HT-29 (cell line): ENCODE measurements at places on chromosomes 7 and 10. TPM values are rescaled to one million over a fixed set of nuclear protein-coding genes. Genes with fewer than 3 reads are reported as not detected.

GRCh38 chr7:29839302-29839701 lies 33.0 kb downstream of the WIPF3 start:
- peak; percentile 25 for DNase-seq

DNA sequence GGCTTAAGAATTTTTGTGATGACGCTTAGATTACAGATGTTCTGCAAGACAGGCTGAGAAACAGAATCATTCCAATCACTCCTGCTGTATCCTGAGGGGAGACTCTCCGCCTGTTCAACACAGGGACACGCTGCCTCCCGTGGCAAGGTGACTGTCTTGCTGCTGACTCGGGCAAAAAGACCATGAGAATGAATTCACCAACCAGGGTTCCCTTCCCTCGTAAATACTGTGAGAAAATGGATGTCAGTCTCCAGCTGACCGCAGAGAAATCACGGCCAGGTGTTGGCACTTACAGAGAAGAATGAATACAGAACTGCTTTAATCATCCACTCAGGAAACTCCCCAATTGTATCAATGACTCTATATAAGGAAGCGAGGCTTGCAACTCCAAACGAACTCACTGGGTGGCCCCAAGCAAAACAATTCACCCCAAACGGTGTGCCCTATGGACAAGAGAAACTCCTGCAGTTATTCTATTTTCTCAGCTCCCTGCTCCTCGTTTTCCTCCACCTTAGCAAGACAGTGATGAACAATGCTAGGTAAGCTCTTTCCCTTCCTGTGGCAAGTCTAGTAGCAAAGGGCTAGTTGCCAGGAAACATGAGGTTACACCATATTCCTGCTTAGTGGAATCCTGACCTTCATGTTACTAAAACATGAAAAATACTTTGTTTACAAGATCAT lies 22.8 kb downstream of the GNA12 start:
- DNase-seq, result peak; percentile 56

Gene PPP1R17
- total RNA-seq, result not detected in 2 replicates

Gene RARRES2
- total RNA-seq, result 10.5 and 12.6 TPM in 2 replicates
